ENCODE measurements at places on chromosomes 6 and 20.

DNA sequence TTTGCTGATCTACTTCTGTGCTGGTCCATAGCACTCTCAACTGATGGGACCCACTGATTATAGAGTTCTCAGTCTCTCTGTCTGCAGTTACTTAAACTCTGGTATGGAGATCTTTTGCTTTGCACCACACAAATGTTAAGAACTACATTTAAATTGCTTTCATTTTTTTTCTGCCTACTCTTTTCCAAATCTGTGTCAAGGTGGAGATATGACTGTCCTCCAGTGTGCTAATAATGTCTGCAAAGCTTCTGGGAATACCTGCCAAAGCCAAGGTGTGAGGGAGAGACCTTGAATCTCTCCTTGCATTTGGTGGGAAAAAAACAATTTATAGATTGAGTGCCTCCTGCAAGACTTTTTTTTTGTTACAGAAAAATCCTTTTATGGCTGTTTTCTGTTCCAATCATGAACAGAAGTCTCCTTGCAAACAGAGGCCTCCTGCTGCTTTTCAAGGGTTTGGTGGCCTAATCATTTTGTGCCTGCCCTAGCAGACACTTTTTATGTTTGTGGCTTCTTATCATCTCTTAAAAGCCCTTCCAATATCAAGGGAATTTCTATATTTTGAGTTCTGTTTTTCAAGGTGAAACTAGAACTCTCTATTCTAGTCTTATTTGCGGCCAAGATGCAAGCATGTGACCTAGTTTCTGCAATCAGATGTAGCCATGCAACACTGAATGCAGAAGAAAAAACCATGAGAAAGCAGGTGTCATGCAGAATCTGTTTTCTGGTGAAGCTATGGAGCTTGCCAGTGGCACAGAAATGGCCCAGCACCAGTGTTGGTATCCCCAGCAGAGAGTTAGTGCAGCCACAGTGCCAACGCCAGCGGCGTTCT lies 23.2 kb upstream of the AKIRIN2 start:
- DNase-seq = no peak

- peak; percentile 94 for DNase-seq
Observed at GRCh38 chr20:19757487-19758132, 448 bp upstream of the RIN2 start.

DNA sequence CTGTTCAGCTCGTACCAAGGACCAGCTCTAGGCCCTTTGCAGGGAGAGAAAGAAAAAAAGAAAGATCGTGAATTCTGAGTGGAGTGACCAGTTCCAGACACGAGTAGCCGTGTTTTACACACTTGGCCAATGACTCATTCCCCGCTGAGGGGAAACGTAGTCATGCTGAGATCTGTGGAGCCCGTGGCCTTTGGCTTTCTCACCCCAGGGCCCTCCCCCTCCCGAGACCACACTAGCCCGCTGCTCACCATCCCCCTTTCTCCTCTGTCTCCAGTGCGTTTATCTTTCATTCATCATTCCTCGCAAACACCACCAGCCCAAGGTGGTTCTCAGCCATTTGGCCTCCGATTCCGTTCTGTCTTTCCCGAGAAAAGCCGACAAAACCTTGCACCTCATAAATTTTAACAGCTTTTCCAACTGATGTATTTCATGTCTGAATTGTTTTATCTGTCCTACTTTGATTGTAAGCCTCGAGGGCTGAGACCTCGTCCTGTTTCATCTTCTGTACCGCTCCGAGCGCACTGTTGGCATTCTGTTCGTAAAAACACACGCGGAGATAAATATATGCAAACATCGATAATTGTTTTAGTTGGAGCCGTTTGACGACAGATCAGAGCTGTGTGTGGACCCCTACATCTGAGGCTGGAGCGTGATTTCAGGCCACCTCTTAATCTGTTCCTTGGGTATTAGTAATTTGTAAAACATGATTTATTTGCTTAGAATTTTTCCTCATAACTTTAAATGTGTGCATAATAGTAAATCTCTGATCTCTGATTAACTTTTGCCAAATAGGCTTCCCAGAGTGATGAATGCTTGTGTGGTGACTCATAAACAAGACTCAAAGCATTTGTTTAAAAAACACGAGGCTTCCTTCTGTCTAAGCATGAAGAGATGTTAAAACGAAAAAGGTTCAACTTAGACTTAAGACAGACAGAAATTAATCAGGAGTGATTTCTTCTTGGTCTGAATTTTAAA lies 336.6 kb downstream of the CDH4 start:
- DNase-seq = no peak

DNA sequence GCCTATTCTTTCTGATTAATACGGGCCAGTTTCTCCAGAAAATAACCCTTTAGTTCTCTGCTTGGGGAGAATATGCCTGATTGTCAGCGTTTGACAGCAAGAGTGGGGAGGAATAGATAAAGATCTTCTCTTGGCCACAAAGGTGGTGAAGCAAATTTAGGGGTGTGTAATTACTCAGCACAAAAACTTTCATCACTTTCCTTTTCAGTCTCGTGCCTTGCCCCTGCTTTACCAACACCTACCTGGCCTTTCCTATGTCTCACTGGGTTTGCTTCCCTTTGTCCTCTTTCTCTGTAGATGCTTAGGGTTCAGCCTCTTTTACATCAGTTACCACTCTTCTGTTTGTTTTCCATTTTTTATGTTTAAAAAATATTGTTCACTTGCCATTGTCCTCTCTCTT lies 99.2 kb downstream of the MCHR2 start:
- DNase-seq = no peak

DNA sequence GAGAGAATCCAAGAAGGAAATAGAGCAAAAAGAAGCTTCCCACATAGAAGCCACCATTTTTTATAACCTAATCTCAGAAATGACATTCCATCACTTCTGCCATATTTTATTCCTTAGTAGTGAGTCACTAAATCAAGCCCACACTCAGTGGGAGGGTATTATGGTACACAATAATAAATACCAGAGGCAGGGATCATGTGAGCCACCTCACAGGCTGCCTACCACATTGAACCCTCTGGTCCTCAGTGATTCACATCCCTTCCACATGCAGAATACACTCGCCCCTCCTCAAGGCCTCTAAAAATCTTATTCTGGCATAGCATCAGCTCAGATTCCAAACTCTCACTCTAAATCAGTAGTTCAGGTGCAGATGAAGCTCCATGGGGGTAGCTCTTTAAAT lies 49.4 kb downstream of the TMC2 start:
- no peak for DNase-seq

DNA sequence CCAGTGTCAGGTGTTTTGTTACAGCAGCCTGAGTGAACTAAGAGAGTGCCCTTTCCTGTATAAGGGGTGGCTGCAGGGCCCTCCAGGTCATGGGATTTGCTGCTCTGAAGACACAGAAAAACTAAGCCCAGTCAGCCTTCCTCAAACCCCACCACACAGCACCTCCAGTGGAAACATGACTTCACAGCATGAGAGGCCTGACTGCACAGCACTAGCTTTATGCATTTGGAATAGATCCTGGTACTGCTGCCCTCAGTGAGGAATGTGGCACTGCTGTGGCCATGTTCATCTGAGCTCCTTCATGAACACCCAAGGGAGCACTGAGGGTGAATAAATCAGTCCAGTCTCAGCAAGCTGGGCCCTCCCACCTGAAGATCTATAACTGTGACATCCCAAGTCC lies 296.1 kb upstream of the FOXQ1 start:
- peak; percentile 22 for DNase-seq

DNA sequence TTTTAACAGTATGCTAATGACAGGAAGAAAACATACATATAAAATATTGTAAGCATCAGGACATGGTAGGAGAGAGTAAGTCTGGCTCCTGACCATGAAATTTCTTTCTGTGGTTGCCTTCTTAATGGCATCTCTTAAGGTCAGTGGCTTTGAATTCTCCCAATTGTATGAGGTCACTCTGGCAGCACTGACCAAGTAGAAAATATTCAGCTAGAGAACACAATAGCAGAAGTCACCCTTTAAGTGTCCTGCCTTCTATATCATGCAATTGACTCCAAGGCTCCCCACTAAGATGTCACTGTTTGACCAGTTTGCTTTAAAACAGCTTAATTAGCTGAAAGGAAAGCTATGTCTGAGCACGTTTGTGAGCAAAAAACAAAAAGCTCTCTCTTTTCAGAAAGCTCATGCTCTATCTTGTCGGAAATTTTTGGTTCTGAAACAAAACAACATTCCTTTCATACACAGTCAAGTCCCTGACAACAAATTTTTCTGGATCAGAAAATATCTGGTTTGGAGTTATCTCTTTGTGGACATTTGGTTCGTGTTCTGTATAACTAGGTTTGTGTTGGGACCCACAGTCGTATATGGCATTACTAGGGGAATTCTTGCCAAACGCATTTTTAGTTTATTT lies 120.9 kb upstream of the IFNGR1 start:
- no peak for DNase-seq

- no peak for DNase-seq
Observed at GRCh38 chr20:49482173-49482572, 295 bp downstream of the KCNB1 start.

DNA sequence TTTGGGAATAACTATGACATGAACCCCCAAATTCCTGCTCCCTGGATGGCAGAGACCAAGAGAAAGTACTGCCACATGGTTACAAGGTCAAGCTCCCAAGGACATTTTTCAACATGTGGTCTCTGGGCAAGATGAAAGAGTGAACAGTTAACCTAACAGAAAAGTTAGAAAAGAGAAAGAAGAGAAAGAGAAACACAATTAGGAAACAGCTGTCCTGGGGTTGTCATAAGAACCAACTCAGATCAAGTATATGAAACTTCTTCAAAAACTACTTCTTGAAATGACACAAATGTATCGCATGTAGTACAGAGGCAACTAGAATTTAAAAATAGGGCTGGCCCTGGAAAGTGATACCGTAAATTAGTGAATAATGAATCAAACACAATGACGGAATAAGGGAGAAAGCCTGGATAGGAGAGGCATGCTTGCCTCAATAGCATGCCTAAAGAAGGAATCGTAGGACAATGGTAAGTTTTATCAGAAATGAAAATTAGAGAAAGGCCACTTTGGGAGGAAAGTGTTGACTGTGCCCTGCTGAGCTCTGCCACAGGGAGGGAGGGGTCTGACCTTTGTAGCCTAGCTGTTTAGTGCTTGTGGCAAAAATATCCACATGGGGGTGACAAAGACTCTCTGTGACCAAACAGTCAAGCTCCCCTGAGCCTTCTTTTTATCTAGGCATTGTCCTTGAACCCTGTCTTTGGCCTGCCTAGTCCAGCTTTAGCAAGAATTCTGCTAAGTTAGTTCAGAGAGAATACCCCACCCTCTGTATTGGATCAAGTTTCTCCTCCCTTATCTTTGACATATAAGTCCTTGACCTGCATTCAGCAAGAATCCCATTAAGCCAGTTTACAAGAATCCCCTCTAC lies 4.3 kb upstream of the DCBLD1 start:
- no peak for DNase-seq

DNA sequence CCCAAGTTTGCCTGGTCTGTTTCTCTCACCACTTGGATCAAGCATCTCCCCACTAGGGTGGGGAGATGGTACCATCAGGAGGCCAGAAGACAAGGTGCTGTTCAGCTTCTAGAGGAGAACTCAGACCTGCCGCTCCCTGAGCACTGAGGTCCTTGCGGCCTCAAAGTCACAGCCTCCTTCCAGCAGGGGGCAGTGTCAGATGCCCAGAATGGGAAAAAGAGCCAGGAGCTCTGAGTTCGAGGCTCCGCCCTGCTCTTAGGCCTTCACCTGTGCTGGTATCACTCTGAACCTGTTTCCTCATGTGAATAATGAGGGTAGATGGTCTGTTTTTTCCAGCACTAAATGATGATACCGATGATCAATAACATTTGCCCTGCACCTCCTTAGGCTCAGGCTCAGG lies 68.7 kb downstream of the TOX2 start:
- DNase-seq = no peak

GRCh38 chr20:8943631-8944030 lies 125.3 kb upstream of the PLCB4 start:
- DNase-seq = no peak

DNA sequence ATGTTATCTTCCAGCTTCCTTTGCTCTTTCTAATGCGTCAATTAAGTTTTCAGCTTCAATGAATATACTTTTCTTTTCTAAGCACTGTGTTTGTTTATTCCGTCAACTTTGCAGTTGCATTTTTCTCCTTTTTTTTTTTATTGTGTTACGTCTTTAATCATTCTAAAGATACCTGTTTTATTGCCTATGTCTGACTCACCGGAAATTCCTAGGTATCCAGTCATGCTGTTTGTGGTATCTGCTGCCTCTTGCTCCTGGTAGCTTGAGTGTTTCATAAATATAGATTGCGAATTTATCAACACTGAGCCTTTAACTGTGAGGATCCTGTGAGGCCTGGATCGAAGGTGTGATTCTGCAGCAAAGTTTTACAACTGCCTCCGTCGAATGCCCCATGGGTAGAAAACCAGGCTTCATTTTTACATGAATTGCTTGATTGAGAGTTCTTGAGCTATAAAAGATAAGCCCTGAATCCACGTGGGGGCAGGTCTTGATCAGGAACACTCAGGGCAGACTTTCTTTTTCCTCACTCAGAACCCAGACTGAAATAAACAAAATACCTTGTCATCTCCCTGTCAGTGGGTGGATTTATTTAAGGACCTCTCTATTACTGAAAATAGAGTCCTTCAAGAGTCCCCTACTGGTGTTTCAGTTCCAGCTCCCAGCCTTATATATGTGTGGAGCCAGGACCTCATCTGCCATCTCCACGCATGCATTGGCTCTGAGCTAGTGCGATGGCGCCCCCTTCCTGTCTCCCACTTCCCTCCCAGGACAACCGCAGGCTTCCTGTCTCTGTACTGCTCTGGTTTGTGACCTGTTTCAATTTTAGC lies 60.1 kb upstream of the LRRC1 start:
- DNase-seq = no peak

- no peak for DNase-seq
Observed at GRCh38 chr6:25006565-25007001, 70.8 kb upstream of the RIPOR2 start.

DNA sequence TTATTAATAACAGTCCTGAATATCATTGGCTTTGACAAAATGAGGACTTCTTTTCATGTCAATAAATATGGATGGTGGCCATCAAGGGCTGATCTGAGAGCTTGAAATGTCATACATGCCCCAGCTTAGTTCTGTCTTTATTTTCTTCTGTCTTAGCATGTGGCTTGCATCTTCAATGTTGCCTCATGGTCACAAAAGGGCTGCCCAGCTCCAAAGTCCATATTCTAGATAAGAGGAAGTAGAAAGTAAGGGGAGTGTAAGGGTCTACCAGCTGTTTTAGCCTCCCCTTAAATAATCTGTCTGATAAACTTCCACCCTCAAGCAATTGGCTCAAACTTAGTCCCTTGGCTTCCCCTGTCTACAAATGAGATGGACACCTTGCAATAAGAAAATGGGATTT lies 14.2 kb downstream of the BTN2A1 start:
- no peak for DNase-seq

DNA sequence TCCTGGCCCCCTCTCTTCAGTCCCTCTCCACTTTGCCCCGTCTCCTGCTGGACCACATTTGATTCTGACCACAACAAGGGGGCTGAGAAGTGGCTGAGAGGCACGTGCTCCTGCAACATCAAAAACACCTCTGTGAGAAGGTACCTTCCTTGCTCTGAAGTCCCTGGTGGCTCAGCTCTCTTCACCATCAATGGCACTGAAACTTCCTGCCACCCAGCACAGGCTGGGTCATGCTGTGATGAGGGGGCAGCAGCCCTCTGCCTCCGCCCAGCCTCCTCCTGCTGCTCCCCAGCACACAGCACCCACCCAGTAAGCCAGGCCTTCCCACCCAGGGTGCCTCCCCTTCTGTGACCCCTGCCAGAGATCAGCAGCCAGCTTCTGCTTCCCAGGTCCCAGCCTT lies 10.3 kb downstream of the ZMYND8 start:
- no peak for DNase-seq

Data from left kidney (tissue), 8 donors.